ENCODE measurements at places on chromosomes 12 and 14. TPM values are rescaled to one million over a fixed set of nuclear protein-coding genes. Genes with fewer than 3 reads are reported as not detected.

DNA sequence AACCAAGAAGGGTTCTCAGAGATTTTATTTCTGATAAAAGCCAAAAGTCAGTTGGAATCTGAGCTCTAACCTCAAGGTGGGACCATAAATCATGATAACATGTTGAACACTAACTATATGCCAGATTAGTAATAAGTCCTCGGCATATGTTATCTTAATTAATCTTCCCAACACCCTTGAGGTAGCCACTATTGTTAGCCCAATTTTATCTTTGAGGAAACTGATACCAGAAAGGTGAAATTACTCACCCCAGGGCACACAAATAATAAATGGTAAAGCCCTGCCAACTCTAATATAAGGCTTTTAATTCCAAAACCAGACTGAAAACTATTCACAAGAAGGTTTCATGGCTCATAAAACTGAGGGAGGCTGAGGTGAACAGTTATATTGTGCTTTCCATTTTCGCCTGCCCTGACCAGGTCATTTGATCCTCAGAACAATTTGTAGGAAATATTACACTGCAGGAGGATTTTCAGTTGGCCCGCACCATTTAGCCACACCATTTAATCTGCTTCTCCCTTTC lies 16.1 kb upstream of the NUAK1 start:
- DNase-seq = no peak

DNA sequence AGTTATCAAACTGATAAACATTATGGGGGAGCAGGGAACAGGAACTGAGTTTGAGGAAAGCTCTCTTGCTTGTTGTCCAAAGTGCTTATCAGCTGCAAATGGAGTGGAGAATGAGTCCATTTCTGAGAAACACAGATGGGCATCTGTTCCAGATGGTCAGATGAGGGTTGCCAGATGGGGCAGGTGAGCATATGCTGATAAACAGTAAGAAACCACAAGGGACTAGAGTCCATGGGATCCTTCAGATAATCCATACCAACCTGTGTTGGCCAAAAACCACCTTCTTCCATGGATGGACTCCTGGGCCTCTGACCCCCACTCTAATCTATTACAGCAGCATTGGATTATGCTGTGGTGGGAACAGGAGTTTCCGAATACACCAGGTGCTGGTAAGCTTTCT lies 38.3 kb downstream of the GNS start:
- DNase-seq = no peak

- no peak for DNase-seq
Measured at GRCh38 chr14:31090883-31091764, 64.9 kb upstream of the STRN3 start.

- no peak for DNase-seq
Measured at GRCh38 chr14:55600784-55601561, 21.0 kb downstream of the KTN1 start.

DNA sequence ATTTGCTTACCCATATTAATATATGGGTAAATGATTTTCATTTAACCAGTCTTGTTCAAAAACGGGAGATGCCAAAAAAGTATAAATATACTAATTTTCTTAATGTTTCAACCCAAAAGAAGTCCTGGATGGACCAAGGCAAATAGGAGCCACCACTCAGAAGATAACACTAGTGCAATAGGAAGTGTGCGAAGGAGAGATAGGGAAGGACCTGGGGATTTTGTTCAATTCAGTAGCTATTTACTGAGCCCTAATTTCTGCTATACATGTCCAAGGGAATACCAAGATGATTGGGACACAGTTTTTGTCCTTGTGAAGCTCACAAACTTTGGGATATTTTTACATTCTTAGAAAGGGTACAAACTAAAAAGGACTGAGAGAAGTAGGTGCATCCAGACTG lies 1.5 kb downstream of the CMAS start:
- no peak for DNase-seq

- no peak for DNase-seq
Measured at GRCh38 chr14:67237591-67237990, 3.6 kb upstream of the PALS1 start.

DNA sequence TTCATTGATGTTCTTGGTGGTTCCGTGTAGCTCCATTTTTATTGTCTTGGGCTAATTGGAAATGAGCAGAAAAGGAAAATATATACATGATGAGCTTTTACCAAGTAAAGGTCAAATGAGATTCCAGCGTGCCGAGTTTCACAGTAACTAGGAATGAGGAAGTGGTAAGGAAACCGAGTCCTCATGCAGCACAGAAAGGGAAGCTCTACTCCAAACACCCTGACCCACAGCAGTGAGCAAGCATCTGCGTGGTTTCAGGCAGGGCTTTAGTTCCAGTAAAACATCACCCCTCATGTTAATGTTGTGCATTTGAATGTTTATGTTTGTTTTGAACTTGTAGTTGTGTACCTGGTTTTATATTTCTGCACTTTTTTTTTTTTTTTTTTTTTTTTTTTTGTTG lies 208.0 kb downstream of the SLC41A2 start:
- no peak for DNase-seq

- no peak for DNase-seq
Measured at GRCh38 chr12:88266806-88267360, 124.8 kb downstream of the TMTC3 start.

GRCh38 chr12:3454780-3455179 lies 36.2 kb upstream of the PRMT8 start:
- no peak for DNase-seq

GRCh38 chr12:124236625-124237031 lies 58.3 kb upstream of the RFLNA start:
- no peak for DNase-seq

Gene GZMH
- 0.34 TPM for polyA plus RNA-seq

Gene SPX
- 0.33 TPM for polyA plus RNA-seq
